ENCODE measurements at places on chromosomes 2 and 18. TPM values are rescaled to one million over a fixed set of nuclear protein-coding genes. Genes with fewer than 3 reads are reported as not detected.

Gene STK11IP
- 18.3 TPM for total RNA-seq

Gene WNT6
- 8.0 TPM for total RNA-seq

Gene PRKAG3
- not detected for total RNA-seq

Gene C2orf15
- total RNA-seq = not detected

Gene SULT6B1
- not detected for total RNA-seq

Gene ICOS
- total RNA-seq = 0.09 TPM

DNA sequence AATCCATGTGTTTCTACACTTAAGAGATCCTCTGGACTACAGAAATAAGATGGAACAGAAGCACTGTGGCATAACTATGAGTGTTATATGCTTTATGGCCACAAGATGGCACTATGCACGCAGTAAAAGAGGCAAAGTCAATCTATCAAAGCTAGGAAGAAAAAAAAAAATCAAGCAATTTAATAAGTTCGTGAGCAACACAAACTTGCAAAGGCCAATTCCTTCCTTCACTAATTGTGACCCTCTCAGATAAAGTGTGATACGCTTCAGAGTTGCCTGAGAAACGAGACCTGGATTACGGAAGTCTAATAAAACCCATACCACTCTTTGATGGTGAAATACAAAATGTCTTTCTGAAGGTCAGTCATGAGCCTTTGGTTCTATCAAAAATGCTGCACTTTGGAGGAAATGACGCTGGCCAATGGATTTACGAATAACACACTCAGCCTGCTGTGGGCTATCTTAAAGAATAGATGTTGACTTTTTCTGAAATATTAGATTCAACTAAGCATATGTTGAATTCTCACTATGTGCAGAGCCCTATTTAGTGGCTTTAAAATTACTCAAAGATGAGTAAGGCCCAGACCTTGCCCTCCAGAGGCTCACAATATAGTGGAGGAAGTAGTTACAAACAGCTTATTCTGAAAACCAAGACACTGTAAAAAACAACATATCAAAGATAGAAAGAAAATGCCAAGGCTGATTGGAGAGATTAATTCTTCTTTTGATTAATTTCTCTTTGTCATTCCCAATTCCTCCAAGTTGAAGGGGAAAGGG lies 35.5 kb upstream of the TTR start:
- H3K4me3 ChIP-seq = no peak overlapping the region
- H3K27ac ChIP-seq = no peak overlapping the region
- H3K27me3 ChIP-seq = no peaks in the 10 kb centered on the region
- H3K36me3 ChIP-seq = no peaks in the 10 kb centered on the region

DNA sequence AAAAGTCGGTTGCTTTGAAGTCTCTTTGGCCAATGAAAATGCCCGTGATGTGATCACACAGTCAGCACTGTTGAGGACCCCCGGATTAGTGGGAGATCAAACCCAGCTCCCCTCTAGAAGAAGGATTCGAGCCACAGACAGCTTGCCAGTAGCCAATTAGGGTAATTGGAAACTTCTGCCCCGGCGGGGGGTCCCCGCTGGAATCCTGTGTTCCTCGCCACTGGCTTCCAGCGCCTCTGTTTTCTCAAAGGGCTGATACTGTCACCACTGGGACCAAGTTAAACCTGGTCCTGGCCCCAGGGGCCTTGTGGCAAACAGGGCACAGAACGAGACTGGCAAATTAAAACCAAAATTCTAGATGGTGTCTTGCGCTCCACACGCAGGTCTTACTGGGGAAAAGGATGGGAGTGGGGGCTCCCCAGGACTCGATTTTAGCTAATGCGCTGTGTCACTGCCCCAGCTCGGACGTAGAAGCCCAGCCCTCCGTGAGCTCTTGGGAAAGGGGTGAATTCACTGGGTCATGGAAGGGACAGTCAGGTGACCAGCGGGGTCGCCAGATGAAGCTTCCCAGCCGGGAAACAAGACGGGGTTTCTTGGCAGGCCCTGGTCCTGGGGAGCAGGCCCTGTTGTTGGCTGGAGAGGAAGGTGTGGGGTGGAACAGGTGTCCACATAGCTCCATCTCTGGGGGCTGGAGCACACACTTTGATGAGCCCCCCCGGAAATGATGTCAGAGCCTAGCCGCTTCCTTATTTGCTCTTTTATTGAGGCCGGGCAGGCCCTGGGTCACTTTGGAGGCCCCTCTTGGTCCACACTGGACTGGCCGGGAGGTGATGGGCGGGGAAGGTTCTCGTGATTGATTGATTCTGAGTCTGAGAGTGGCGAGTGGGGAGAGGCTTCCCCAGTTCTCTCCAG lies 90.2 kb downstream of the SMAD7 start:
- H3K27me3 ChIP-seq = no peaks in the 10 kb centered on the region
- DNase-seq = no peak
- H3K27ac ChIP-seq = peak overlapping the region; percentile 47
- no peak overlapping the region for H3K4me3 ChIP-seq
- H3K4me1 ChIP-seq = no peaks in the 10 kb centered on the region

DNA sequence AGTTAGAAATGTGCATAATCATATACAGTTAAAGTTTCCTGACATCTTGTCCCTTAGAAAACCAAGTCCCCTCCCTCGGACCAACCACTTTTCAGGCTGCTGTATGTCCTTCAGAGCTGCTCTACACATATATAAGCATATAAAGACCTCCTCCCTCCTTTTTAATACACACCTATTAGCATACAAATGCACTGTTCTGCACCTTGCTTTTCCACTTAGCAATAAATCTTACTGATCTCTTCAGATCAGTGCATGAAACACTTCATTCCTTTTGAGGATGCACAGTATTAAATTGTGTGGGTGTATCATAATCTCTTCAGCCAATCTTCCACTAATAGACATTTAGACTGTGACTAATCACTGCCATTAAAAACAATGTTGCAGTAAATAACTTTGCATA lies 79.8 kb downstream of the CNTNAP5 start:
- no peak for DNase-seq
- no peaks in the 10 kb centered on the region for H3K4me1 ChIP-seq
- H3K4me3 ChIP-seq = no peak overlapping the region
- no peaks in the 10 kb centered on the region for H3K36me3 ChIP-seq
- H3K27ac ChIP-seq = no peak overlapping the region
- H3K27me3 ChIP-seq = no peaks in the 10 kb centered on the region

DNA sequence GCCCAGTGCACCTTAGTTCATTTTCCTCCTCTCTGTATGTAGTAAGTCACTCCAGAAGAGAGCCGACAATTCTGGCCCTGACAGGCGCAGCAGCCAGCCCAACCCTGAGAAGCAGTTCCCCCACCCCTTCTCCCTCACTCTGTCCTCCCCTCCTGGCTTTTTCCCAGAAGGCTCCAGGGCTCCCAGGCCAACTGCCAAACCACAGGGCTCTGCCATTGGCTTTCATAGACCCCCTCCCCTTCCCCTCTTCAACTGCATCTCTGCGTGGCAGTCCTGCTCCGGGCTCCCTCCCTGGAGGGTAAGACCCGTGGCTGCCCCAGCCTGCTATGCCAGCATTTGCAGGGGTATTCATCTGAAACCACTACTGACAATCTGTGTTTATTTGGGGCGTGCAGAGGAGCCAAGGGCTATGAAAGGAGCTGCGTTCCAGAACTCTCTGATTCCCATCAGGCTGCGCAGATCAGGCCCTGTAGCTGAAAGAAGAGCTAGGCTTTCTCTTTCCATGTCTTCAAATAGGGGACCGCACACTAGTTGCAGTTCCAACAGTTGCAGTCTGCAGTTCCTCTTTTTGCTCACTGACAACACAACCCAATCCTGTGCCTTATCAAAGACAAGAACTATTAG lies 388.6 kb upstream of the TNP1 start:
- H3K4me1 ChIP-seq = peaks cover 8% of the 10 kb centered on the region
- H3K4me3 ChIP-seq = no peak overlapping the region
- no peaks in the 10 kb centered on the region for H3K36me3 ChIP-seq
- H3K27me3 ChIP-seq = no peaks in the 10 kb centered on the region
- peak; percentile 57 for DNase-seq

GRCh38 chr18:46559296-46559695 lies 97.7 kb downstream of the LOXHD1 start:
- no peak overlapping the region for H3K27ac ChIP-seq
- H3K27me3 ChIP-seq = no peaks in the 10 kb centered on the region
- H3K4me3 ChIP-seq = no peak overlapping the region
- no peak for DNase-seq
- H3K36me3 ChIP-seq = no peaks in the 10 kb centered on the region

DNA sequence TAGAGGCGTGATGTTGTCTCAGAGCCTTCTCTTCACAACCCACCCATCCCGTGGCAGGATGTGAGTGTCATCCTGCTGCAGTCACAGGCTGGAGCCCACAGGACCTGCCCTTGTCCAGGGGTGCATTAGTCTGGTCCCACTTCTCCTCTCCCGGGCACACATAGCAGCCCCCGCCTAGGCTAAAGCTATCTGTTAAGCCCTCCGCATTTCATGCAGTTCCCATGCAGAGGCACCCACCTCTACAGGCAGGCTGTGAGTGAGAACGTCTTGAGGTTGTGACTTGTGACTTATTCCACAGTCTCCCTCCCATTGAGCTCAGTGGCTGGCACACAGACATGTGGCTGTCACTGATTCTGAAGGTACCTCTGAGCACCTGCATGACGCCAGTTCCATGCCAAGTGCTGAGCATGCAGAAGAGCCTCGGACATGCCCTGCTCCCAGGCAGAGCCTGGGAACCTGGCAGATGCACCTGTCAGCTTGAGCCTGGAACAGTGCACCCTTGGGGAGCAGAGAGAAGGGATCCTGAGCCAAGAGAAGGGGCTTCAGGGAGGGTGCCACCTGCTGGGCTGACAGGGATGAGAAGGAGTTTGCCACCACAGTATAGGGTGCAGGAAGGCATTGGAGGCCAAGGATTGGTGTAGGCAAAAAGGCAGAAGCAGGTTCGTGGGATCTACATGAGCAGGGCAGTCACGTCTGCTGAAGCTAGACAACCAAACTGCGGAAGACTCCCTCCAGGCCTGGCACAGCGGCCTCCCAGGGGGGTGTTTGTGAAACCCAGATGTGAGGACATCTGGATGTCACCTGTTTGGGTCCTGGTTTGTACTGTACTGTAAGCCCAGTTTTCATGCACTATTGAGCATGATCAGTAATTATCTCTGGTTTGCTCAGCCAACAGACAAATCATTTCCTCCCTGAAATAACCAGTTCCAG lies 213.6 kb downstream of the GLI2 start:
- no peaks in the 10 kb centered on the region for H3K27me3 ChIP-seq
- no peaks in the 10 kb centered on the region for H3K4me1 ChIP-seq
- no peak overlapping the region for H3K27ac ChIP-seq
- no peak overlapping the region for H3K4me3 ChIP-seq
- no peak for DNase-seq

DNA sequence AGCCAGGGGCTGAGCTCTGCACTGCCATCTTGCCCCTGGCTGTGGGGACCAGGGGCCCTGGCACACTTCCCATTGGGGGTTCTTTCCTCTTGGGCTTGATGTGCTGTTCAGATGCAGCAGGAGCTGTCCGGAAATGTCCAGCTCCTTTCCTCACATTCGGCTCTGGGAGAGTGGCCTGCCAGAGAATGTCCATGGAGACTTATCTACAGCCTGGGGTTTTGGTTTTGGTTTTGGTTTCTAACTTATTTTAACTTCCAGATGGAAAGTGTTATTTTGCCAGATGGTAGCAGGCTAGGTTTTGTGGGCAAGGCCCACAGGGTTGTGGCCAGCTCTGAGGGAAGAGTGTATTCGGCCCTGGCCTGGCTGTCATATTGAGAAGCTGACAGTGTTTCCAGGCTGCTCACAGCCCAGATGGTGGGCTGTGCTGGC lies 177.3 kb downstream of the ANKRD30B start:
- no peak overlapping the region for H3K27ac ChIP-seq
- no peaks in the 10 kb centered on the region for H3K4me1 ChIP-seq
- H3K4me3 ChIP-seq = no peak overlapping the region
- H3K36me3 ChIP-seq = no peaks in the 10 kb centered on the region
- H3K27me3 ChIP-seq = no peaks in the 10 kb centered on the region

Measured in prostate gland (tissue), 2 donors.